Right renal pelvis (tissue), 4 donors: ENCODE measurements at places on chromosomes 7 and 10. TPM values are rescaled to one million over a fixed set of nuclear protein-coding genes. Genes with fewer than 3 reads are reported as not detected.
A peak's percentile ranks its signal among the peaks of the same experiment; 100 is the strongest.

DNA sequence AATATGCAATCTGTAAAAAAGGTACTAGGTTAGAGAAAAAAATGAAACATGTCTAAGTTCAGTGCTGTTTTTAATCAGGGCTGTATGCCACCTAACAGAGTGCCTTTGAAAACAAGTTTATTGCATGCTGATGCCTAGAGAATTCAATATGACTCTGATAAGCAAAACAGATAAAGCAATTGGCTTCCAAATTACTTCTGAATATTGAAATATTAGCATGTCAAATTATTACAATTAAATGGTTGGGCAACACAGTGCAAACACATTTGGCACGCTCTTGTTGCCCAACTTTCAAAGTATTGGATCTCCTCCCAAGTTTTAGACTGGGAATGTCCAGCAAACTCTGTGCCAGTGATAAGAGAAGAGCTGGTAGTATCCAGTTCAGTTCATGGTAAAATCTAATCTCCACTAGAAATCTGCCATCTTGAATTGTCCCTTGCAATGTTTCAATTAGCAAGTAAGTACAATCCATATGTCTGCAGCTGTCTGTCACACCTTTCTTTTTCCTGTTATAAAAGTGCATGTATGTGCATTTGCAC, 65.2 kb upstream of the FAM133B start:
- no peak for DNase-seq

DNA sequence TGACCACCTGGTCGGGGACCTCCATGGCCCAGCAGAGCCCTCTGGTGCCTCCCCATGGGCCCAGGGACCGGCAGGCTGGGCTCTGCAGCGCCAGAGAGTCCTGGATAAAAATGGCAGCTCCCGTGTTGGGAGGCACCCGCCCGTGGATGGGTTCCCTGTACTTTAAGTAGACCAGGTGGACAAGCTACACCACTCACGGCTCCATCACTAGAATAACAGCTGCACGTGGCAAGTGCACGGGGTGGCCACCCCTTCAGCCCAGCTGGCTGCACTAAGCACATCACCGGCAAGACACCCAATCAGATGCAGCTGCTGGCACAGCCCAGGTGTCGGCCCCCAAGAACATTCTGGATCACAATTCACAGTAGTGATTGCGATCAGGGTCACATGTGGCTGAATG, 69.8 kb downstream of the DIP2C start:
- DNase-seq: no peak

- DNase-seq: no peak
Measured at GRCh38 chr7:78011642-78012041, 213.1 kb downstream of the PHTF2 start.

- no peak for DNase-seq
Measured at GRCh38 chr7:40374575-40374974, 239.8 kb downstream of the SUGCT start.

DNA sequence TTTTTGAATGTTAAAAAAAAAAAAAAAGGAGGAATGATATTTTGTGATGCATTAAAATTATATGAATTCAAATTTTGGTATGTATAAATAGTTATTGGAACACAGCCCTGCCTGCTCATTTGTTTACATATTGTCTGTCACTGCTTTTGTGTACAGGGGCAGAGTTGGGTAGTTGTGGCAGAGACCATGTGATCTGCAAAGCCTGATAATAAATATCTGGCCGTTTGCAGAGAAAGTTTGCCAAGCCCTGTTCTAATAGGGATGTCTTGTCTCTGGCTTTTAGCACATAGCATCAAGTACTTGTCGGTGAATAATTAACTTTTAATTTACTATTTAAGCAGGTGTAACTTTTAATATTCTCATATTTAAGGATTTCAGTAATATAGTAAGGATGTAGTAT, 19.8 kb downstream of the TSPAN13 start:
- no peak for DNase-seq

DNA sequence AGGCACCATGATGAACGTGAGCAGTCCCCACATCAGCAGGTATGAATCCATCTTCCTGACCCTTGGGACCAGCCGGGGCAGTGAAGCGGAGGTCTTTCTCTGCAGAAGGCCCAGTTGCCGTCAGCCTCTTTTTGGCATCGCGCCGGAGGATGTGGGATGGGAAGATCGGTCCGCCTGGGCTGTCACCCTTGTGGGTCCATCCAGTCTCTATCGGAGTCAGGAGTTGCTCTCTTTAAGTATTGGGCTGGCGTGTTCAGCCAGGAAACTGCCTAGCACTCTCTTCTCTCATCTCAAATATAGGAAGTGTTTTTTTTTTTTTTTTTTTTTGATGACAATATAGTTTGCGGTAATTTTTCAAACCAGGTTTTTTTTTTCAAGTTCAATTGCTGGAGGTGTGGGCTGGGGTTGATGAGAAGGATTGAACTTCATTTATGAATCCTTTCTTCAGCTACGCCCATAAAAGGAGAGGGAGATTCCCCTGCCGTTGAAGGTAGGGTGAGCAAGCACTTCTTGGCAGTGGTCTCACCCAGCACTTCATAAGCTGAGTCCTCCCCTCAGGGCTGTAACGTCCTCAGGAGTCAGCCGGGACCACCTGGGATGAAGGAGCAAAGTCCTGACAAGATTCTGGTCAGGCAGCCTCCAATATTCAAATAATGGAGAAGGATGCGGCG, at the start of gene IL2RA:
TSS of gene IL2RA (minus strand) at position 267 of the 671 bp plus-strand sequence. CDS start at position 51, 216 bp downstream.
- no peak for DNase-seq

- no peak for DNase-seq
Measured at GRCh38 chr7:81691199-81691821, 78.5 kb downstream of the HGF start.

DNA sequence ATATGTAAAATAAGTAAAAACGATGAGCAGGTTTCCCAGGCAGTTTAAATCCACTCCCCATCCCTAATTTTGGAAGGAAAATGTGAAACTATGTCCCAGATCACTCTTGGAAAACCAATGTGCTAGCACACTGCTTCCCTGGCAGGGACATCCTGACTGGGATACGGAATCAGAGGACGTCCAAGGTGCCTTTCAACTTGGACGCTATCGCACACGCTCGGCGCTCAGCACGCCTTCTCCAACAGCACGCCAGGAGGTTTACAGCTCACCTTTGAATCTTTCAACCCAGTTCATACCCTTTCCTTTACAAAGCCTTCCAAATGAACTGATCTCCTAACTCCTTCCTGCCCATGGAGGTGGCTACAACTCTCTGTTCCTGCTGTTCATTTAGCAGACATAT, 47.1 kb downstream of the BEND7 start:
- no peak for DNase-seq

DNA sequence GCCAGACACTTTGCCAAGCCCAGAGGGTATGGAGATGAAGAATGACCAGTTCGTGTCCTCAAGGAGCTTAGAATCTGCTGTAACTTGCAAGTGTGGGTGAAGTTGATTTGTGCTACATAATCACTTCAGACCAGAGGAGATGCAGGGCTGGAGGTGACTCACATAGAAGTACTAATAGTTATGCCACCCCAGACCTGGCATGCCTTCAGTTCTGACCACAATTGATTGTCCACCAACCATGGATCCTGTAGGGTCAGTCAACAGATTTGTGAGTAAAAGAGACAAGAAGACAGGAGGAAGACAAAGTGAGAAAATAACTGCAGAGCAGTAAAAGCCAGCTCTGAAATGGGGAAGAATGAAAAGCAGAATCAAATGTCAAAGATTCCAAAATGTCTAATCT, 51.2 kb upstream of the BMPER start:
- no peak for DNase-seq

GRCh38 chr10:110861930-110862649, 9.6 kb upstream of the PDCD4 start:
- DNase-seq: no peak

- no peak for DNase-seq
Measured at GRCh38 chr10:21015851-21016250, 118.7 kb upstream of the NEBL start.

- DNase-seq: no peak
Measured at GRCh38 chr7:101739775-101740398, 77.5 kb upstream of the CUX1 start.

- no peak for DNase-seq
Measured at GRCh38 chr7:155974186-155974897, 162.1 kb upstream of the SHH start.

DNA sequence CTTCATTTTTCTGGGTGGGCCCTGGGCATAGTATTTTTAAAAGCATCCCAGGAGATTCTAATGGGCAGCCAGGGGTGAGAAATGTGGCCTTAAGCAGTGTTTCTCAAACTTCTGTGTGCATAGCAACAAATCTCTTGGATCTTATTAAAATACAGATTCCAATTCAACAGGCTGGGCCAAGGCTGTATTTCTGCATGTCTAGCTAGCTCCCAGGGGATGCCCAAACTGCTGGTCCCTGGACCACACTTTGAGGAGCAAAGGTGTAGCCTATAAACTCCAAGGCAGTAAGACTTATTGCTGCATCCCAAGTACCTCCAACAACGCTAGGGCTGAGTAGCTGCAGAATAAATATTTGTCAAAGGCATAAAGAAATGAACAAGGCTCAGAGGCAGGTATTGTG, 292.9 kb upstream of the ZMIZ1 start:
- no peak for DNase-seq

DNA sequence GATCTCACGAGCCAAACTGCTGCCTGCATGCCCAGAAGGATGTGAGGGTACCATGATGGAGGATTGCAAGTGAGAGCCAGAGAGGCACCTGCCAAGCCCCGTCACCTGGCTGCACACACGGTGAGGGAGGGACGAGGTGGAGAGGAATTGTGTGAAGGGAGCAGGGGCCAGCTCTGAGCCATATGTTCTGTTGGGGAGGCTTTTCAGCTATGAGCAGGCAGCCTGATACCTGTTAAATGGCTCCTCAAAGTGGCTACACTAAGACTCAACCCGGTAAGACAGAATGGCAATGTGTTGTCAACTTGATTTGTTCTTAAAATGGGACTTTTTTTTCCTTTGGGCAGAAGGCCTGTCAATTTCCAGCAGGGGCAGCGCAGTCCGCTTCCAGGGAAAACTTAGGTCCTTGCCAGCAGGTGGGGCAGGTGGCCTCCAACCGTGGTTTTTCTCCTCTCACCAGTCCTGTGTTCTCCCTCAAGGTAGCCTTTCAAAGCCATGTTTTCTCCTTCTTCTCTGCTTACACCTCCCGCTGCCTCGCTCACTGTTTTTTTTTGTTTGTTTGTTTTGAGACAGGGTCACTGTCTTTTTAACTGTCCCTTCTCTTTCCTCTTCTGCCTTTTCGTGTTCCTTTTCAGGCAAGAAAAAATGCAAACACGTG, 57.7 kb upstream of the ZNRF2 start:
- DNase-seq: peak; percentile 19

GRCh38 chr10:132834311-132834761, 48.4 kb upstream of the NKX6-2 start:
- no peak for DNase-seq

- DNase-seq: no peak
Measured at GRCh38 chr7:44395067-44395466, 69.7 kb upstream of the CAMK2B start.

GRCh38 chr10:77877441-77878344, 48.9 kb downstream of the DLG5 start:
- peak; percentile 72 for DNase-seq

GRCh38 chr7:34900891-34901513, 136.3 kb downstream of the DPY19L1 start:
- no peak for DNase-seq

DNA sequence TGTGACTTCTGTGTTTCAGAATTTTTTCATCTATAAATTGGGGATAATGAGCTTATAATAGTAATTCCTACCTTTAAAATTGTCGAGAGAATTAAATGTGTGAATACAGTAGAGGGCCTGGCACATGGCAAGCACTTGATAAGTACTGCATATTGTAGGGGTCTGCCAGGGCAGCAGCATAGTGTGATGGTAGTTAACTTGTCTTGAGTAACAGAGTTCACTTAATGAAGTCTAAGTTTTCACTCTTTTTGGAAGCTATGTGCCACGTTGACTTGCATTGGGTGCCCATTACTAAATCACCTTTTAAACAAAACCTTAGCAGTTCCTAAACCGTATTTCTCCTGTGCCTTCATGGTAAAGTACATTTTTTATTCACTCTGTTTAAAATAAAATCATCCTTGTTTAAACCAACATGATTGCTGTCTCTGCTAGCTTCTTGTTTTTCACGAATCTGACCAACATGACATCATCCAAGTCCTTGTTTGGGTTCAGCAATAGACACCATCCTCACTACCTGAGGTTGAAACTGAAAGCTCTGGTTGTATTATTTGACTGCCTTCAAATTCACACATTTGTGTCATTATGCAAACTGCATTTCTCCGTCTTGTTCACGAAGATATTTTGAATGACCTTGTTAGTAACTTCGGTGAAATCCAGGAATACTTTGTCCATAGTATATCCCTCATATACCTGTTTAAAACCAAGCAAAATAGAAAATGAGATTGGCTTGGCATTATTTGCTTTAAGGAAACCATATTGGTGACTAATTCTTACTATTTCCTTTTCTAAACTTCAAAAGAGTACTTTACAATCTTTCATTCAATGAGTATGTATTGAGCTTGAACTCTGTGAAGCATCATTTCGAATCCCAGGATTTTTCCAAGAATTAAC, 340.2 kb downstream of the SUGCT start:
- DNase-seq: no peak

- DNase-seq: no peak
Measured at GRCh38 chr7:129370812-129371211, 63.4 kb upstream of the STRIP2 start.

GRCh38 chr7:35522697-35523096, 172.2 kb downstream of the HERPUD2 start:
- no peak for DNase-seq

DNA sequence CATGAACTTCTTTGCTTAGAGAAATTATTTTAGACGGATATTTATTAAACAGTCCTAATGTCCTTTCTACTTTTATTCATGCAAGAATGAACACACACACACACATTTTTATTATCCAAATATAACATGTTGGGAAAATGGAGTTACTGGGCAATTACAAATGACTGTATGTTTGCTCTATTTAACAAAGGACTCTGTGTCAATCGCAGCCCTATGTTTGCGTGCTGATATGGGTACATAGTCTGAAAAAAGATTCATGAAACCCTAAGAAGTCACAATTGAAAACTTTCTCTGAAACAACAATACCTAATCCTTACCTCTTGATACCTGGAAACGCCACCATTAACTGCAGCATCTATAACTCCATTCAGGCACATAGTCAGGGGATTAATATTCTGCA, 184.7 kb upstream of the IMMP2L start:
- no peak for DNase-seq

- DNase-seq: no peak
Measured at GRCh38 chr10:129993621-129994020, 29.5 kb upstream of the EBF3 start.

- DNase-seq: peak; percentile 91
Measured at GRCh38 chr7:40134428-40135316, at the start of the genes MPLKIP and SUGCT. Gene MPLKIP (minus strand): TSS chr7:40134622. CDS start chr7:40134567, 55 bp downstream. Gene SUGCT (plus strand): TSS chr7:40135005.

- no peak for DNase-seq
Measured at GRCh38 chr7:65338346-65338745, 35.3 kb upstream of the ZNF92 start.

The NUDT13 gene
- polyA plus RNA-seq: 5.5 TPM

The METTL27 gene
- 6.4 TPM for polyA plus RNA-seq

The MAGI2 gene
- polyA plus RNA-seq: 43.5 TPM

The AKR1D1 gene
- 0.07 TPM for polyA plus RNA-seq

The PTF1A gene
- not detected for polyA plus RNA-seq

The INSYN2A gene
- polyA plus RNA-seq: 7.2 TPM

The PIK3AP1 gene
- 4.3 TPM for polyA plus RNA-seq

The EXOC6 gene
- polyA plus RNA-seq: 21.6 TPM

The CLDN4 gene
- polyA plus RNA-seq: 87.6 TPM

The PTPRN2 gene
- 7.4 TPM for polyA plus RNA-seq

The UTF1 gene
- not detected for polyA plus RNA-seq

The TRIM73 gene
- 2.9 TPM for polyA plus RNA-seq

The KLLN gene
- polyA plus RNA-seq: 1.7 TPM
